ENCODE measurements at places on chromosomes 4 and X. TPM values are rescaled to one million over a fixed set of nuclear protein-coding genes. Genes with fewer than 3 reads are reported as not detected.

- DNase-seq, result no peak
- H3K27ac ChIP-seq, result no peak overlapping the region
- H3K36me3 ChIP-seq, result no peaks in the 10 kb centered on the region
- no peak overlapping the region for H3K4me3 ChIP-seq
- no peaks in the 10 kb centered on the region for H3K27me3 ChIP-seq
These were observed 116.9 kb downstream of the RAB28 start for GRCh38 chr4:13367244-13367643.

GRCh38 chr4:83269256-83269655, 15.3 kb downstream of the COQ2 start:
- no peaks in the 10 kb centered on the region for H3K27me3 ChIP-seq
- DNase-seq, result no peak
- no peaks in the 10 kb centered on the region for H3K36me3 ChIP-seq
- H3K4me3 ChIP-seq, result no peak overlapping the region
- H3K27ac ChIP-seq, result no peak overlapping the region

DNA sequence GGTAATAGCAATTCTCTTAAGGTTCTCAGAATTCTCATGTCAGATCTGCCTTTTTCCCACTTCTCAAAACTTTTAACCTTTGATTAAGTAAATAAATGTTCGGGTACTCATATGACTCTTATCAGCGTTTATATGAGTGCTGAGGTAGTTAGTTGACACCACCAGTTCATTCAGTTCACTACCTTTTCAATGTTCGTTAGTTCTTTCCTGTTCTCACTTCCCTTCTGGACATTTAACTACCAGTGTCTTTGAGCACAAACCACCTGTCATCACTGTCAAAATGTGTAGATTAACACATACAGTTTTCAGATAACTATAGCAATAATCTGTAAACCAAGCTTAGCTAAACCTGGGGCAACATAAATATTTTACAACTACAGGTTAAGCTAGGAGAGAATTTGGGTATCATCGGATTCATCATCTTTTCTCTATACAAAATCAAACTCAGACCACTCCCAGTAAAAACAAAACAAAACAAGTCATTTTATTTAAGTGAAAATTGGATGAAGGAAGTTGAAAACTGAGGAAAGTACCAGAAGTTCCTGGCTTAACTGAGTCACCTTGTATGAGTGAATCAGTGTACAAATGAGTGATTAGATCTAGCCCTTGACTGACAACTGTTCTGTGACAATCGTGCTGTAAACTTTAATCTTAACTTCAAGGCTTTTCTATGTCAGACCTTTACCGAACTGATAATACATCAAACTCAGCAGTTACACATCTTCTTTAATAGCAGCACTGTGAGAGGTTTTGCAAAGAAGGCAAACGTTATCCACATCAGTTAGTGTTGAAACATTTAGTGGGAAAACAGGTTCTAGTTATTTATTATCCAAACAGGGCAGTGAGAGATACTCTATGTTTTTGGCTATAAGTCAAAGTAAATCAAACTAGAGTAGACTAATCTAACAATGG, 41.9 kb downstream of the ARHGEF38 start:
- no peak overlapping the region for H3K27ac ChIP-seq
- DNase-seq, result no peak
- H3K4me3 ChIP-seq, result no peak overlapping the region
- H3K36me3 ChIP-seq, result no peaks in the 10 kb centered on the region
- no peaks in the 10 kb centered on the region for H3K27me3 ChIP-seq

DNA sequence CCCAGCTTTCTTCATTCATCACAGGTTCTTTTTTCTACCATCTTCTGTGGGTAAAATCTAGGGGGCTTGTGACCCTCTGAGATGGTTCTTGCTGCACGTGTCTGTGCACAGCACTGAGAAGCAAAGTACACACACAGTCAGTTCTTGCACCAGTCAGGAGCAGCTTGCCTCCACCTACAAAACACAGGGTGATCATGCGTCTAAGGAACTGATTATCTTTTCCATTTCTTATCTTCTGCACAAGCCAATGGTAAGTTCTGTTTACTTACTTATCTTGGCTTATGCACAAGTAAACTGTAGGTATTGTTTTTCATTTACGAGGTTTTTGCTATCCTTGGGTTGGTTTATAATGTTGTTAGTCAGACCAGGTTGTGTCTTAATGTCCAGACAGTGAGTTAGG, 40.7 kb downstream of the TRIM2 start:
- H3K27ac ChIP-seq, result no peak overlapping the region
- DNase-seq, result no peak
- H3K27me3 ChIP-seq, result no peaks in the 10 kb centered on the region
- peaks cover 9% of the 10 kb centered on the region for H3K4me1 ChIP-seq

- no peak for DNase-seq
- H3K4me1 ChIP-seq, result no peaks in the 10 kb centered on the region
- H3K27ac ChIP-seq, result no peak overlapping the region
- H3K36me3 ChIP-seq, result no peaks in the 10 kb centered on the region
These were observed 697.8 kb upstream of the HS3ST1 start for GRCh38 chr4:12126474-12126873.

DNA sequence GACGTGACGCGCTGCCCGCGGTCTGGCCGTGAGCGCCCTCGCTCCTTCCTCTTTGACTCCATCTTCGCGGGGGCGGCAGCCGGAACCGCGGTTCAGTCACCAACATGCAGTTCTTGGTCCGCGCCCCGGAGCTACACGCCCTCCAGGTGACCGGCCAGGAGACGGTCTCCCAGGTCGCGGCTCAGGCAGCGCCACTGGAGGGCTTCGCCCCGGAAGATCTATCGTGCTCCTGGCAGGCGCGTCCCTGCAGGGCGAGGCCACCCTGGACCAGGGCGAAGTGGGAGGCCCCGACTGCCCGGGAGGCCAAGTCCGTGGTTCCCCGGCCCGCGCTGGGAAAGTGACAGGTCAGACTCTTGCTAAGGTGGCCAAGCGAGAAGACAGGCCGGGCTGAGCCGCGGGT, 2.9 kb downstream of the TRIML2 start:
- no peaks in the 10 kb centered on the region for H3K27me3 ChIP-seq
- no peaks in the 10 kb centered on the region for H3K4me1 ChIP-seq
- no peaks in the 10 kb centered on the region for H3K36me3 ChIP-seq
- no peak overlapping the region for H3K4me3 ChIP-seq

DNA sequence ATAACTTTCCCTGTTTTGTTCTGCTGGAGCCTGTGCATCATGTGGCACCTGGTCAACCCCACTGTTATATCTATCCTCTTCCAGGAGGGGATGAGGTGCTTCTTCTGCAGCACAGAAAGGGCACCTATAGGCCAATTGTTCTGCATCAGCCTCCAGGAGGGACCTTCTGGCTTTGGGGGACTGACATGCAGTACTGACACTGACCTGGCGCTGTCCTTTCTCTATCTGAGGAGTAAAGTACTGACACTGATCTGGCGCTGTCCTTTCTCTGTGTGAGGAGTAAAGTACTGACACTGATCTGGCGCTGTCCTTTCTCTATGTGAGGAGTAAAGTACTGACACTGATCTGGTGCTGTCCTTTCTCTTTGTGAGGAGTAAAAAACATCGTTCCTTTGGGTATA, 498.4 kb downstream of the PACRGL start:
- H3K36me3 ChIP-seq, result no peaks in the 10 kb centered on the region
- no peak for DNase-seq
- no peaks in the 10 kb centered on the region for H3K27me3 ChIP-seq

GRCh38 chrX:103733017-103733416, 22.3 kb downstream of the TMEM31 start:
- H3K4me3 ChIP-seq, result no peak overlapping the region
- peaks cover 8% of the 10 kb centered on the region for H3K4me1 ChIP-seq
- no peaks in the 10 kb centered on the region for H3K36me3 ChIP-seq
- no peak overlapping the region for H3K27ac ChIP-seq
- no peak for DNase-seq
- no peaks in the 10 kb centered on the region for H3K27me3 ChIP-seq

DNA sequence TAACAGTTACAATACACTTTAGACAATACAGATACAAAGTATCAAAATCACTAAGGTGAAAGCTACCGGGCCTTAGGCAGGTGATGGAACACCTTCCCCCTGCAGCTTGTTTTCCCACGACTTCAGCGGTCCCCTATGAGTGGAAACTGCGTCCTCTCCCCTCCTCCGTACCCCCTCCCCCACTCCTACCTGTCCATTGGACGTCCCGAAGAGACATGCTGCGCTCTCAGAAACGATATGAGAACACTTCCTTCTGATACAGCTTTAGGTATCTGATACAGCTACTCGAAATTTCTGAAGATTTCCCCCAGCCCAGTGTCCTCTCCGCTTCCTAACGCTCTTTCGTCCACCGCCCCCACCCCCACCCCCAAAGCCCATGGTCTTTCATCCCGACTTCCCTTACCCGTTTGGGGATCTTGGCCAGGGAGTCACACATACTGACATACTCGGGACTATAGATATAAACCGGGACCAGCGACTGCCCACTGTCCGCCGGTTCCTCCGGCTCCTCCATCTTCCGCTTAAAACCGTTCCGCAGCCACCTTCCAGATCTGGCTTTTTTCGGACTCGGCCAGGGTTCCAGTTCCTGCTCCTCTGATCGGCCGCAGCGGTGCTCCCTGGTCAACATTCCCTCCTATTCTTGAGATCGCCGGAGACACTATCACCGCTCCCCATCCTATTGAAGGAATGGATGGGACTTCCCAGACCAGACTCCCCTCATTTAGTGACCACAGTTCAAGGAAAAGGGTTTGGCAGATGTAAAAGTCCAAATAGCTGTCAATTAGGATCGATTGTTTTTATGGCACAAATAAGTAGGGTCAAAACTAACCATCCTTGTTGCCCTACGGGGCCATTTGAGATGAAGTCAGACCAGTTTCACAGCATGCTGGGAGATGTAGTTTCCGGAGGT, at the start of gene HDAC8:
Gene HDAC8, minus strand, starts transcription at position 596 of the 910 bp plus-strand sequence. Its CDS starts 82 bp downstream, at position 514.
- DNase-seq, result peak; percentile 91
- H3K27me3 ChIP-seq, result no peaks in the 10 kb centered on the region
- no peaks in the 10 kb centered on the region for H3K4me1 ChIP-seq
- H3K4me3 ChIP-seq, result peak within 1 kb of the TSS; percentile 94
- H3K36me3 ChIP-seq, result no peaks in the 10 kb centered on the region

GRCh38 chr4:143313521-143313920, 23.2 kb upstream of the GAB1 start:
- DNase-seq, result no peak
- H3K27me3 ChIP-seq, result no peaks in the 10 kb centered on the region
- no peak overlapping the region for H3K4me3 ChIP-seq
- no peak overlapping the region for H3K27ac ChIP-seq

Gene CTAG1A
- not detected for polyA plus RNA-seq

Gene SPIN2B
- 11.1 TPM for polyA plus RNA-seq

Gene SERPINA7
- not detected for polyA plus RNA-seq

Measured in fibroblast of lung (primary cell).